Muscle of arm (tissue), 14 donors: ENCODE measurements at places on chromosomes 16 and 17.

DNA sequence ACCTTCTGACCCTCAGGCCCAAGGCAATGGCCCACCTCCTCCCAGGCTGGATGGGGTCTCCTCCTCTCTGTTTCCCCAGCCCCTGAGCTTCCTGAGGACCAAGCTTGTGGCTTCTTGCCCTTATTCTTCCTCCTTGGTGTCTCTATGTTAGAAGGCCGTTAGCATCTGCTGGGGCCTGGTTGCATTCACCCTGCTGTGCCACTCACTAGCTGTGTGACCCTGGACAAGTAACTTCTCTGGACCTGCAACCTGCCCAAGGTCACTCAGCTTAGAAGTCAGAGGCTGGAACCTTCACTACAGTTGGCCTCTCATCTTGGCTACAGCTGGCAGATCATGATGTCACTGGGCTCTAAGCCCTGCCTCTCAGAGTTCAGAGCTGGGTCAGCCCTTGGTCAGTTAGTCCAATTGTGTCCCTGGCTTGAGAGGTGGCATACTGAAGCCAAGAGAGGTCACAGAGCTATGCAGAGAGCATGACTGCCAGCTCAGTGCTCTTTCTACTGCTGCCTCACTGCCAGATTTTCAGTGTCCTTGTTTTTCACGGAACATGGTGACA lies 3.0 kb downstream of the MT2A start:
- no peak for DNase-seq

DNA sequence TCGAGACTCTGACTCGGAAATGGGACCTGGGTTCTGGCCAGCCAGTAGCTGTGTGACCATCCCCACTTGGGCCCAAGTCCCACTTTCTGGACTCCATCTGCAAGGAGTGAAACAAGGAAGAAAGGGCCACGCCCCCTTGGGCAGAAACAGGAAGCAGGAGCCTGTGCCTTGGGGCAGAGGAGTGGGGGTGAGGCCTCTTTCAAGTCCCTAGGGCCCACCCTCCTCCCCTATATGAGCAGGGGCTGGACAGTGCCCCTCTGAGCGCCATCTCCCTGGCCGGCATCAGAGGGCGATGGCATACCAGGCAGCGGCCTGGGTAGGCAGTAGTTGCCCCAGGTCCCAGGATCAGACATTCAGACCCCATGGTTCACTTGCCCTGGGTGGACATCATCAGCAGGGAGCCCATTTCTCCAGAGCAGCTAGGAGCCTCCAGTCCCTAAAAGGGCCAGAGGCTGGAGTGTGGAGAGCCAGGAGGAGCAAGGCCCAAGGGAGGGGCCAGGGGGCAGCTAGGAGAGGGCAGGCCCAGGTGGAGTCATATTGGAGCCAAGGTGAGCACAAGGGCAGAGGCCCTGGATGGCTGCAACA lies 7.1 kb downstream of the BCAR1 start:
- DNase-seq = no peak

DNA sequence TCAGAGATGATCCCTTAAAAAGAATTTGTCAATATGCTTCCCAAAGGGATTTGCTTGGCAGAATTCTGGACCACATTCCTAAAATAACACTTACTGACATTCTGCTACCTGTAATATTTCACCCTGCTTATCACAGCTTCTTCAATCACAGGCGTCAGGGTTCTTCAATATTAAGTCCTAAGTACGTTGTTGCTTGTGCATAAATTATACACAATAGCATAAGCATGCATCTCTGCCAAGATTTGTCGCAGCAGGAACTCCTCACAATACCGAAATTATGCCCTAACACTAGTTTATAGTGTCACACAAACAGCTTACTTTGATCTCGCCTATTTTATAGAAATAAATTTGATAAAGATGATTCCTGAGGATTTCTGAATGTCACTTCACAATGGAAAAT lies 48.9 kb downstream of the UBE2G1 start:
- DNase-seq = no peak

- no peak for DNase-seq
Measured at GRCh38 chr17:20944014-20944865, 98.6 kb downstream of the USP22 start.

DNA sequence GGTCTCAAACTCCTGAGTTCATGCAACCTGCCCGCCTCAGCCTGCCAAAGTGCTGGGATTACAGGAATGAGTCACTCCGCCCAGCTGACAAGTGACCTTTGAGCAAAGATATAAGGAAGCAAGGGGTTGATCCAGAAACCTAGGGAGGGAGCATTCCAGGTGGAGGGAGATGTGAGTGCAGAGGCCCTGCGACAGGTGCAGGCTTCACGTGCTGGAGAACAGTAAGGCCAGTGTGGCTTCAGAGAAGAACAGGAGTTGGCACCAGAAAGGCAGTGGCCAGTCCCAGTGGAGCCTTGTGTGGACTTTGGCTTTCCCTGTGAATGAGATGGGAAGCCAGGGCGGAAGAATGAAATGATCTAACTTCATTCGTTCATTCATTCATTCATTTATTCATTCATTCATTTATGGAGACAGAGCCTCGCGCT lies 73.6 kb upstream of the HAS3 start:
- DNase-seq = no peak

GRCh38 chr16:13951611-13952010 lies 31.7 kb downstream of the ERCC4 start:
- DNase-seq = no peak

DNA sequence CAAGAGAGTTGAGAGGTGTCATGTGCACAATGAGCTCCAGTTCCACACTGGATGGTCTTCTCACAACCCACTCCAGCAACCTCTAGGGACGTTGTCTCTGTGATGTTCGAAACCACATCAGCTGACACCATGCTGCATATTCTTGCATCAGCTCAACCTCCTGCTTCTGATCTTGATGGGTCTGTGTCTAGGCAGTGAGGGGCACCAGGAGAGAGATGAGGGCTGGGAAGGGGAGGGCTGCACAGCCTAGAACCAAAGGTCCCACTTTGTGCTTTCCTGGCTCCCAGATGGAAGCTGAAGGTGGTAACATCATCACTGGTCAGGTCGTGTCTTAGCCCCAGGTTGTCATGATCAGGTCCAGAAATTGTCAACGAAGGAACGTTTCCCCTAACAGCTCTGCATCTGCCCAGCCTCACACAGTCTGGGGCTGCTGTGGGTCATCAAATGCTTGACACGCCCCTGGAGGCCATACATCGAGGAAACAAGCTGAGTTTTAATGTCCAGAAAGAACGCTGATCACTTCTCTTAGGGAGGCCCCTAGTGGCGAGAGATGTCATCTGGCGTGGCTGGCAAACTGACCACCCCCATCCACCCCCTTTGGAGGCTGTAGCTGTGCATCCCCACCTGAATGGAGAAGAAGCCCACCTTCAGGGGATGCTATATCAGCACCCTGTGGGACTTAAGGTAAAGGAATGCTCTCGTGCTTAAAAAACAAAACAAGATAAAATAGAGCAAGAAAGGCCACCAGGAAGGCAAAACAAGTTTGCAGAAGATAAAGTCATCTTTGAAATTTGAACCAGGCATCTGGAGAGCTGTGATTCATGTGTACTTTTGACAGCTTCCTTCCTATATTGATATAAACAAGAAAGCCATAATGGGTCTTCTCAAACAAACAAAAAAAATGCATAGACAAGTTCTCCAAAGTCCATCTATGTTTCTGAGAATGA lies 58.3 kb downstream of the WIPI1 start:
- DNase-seq = peak; percentile 46

GRCh38 chr17:30326809-30327208 lies 7.0 kb downstream of the TMIGD1 start:
- no peak for DNase-seq

DNA sequence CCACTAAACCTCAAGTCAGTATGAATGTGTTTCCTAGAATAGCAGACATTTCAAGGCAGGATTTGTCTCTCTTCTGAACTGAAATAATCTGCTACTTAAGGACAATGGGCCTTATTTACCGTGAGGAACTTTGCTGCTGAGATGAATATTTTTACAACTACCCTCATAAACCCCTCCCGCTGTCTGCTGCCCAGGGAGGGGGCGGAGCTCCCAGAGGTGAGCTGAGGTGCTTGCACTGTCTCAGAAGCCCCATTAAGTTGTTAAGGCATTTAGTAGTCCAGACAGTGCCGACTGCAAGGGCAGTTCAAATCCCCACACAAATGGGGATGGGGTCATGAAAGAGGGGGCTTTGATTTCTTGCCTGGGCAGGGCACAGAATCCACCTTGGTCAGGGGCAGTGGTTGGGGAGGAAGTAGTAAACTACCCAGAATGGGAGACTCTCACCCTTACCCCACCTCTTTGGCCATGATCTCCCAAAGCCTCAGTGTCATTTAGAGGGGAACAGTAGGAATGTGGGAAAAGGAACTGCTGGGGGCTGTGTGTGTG lies 19.2 kb downstream of the HNF1B start:
- DNase-seq = no peak

DNA sequence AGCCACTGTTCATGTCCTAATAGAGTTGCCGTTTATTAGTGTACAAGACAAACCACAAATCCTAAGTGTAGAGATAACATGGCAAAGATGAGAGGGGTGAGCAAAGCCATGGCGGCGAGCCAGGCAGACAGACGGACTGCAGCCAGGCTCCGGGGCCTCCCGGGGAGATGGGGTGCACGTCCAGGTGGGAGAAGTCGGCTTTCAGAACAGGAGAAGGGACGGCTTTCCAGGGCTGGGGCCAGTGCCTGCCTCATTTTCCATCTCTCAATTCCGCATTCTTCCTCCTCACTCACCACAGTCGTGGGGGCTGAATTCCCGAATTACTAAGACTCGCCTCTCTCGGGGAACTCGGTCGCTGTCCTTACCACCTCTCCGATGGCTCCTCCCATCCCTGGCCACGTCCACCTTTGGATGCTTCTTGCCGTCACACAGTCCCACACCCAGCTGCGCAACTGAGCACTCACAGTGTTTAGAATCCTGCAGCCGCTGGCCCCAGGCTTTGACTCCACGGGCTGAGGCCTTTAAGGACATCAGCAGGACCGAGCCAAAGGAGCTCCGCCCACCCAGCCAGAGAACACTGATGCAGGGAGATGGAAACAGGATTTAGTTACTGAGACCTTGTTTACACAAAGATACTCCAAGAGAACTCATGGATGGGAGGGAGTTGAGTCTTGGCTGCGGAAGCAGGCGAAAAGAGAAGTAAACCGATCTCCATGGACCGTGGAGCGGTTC lies 59.7 kb downstream of the RNF112 start:
- DNase-seq = peak; percentile 85

DNA sequence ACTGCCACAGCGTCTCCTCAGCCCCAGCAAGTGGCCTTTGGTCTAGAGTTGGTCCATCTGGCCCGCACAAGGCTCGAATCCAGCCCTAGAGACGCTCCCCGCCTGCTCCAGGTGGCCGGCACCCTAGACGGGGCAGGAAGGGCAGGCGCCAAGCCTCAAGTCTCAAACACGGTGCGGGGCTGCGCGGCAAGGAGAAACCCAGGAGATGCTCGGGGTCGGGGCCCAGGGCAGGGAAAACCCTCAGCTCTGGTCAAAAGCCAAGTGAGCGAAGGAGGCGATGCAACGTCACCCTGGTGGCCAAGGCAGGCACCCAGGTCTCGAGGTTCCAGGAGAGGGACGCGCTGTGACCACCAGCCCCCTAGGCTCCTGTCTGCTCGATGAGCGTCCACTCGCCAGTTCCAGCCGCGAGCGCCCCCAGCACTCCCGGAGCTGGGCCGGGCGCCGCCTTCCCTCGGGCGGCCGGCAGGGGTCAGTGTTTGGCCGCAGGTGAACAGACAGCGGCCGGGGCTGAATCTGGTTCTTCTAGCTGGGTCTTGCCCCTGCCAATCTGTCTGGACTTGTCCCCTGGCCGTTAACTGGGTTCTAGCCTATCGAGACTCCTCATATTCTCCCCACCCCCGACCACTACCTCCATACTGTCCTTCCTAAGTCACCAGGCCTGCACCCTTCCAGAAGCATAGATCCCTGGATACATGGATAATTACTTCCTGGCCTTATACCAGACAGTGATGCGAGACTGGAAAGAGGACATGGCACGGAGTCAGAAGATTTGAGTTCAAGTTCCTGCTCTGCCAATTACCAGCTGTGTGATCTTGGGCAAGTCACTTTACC lies 44.0 kb downstream of the PRAC1 start:
- peak; percentile 31 for DNase-seq

DNA sequence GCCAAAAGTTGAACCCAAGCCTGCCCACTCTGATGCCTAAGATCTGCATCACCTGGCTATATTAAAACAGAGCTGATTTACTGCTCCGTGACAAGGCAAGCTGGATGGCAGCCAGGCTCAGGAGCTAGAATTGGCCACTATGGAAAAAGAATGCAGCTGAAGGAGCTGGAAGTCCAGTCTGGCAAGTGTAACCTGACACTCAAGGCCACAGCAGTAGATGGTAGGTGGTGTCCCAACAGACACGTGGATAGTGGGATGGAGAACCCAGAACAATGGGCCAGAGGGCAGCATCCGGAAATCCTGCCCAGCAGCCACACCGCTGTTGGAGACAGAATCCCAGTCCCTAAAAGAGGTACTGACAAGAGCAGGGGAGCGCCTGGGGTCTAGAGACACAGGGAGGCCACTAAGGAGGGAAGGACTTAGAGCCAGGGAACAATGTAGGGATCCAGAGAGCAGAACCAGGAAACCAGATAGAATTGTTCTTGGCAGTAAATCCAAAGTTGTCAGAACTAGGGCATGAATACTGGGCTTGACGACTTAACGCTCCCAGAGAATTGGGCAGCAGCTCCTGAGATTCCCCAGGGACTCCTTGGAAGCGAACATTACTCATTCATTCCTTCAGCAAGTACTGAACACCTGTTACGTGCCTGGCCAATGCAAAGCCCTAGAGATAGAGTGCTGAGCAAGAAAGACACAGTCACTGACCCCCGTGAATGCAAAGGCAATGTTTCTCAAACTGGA lies 85.7 kb downstream of the CDYL2 start:
- no peak for DNase-seq

DNA sequence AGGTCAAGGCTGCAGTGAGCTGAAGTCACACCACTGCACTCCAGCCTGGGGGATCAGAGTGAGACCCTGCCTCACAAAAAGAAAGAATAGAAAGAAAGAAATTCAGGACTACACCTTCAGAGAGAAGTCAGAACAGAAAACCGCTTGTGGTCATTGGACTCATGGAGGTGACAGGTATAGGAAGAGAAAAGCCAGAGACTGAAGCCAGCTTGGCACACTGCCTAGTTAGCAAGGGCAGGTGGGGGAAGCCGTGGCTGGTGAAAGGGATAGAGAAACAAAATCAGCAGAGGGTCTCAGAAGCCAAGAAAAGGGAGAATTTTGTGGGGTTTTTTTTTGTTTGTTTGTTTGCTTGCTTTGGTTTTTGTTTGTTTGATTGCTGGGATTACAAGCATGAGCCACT lies 32.9 kb upstream of the SKAP1 start:
- DNase-seq = no peak

DNA sequence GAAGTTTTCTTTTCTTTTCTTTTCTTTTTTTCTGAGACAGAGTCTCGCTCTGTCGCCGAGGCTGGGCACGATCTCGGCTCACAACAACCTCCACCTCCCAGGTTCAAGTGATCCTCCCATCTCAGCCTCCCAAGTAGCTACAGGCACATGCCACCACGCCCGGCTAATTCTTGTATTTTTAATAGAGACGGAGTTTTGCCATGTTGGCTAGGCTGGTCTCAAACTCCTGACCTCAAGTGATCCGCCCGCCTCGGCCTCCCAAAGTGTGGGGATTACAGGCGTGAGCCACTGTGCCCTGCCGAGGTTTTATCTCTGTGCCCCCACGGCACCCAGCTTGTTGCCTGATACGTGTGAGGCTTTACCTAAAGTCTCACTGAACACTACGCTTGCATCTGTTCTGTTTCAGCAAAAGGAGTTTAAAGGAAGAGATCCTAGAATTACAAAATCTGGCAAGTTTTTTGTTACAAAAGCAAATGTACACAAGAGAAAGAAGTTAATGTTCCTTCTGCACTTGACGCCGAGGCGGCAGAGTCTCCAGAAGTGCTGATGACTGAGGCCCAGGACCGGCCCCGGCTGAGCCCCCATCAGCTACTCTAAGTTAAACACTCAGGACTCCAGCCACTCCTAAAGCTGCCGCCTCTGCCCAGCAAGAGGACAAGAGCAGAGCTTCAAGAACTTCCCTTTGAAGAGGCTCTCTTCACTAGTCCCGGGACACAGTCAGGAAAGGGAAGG lies 9.2 kb downstream of the ABCA3 start:
- no peak for DNase-seq
